ENCODE measurements at places on chromosomes 2 and 18.

GRCh38 chr2:170660409-170660808 lies 54.7 kb upstream of the SP5 start:
- no peak for DNase-seq

- no peak for DNase-seq
These were observed 3.6 kb downstream of the SIX3 start for GRCh38 chr2:44944952-44945612.

DNA sequence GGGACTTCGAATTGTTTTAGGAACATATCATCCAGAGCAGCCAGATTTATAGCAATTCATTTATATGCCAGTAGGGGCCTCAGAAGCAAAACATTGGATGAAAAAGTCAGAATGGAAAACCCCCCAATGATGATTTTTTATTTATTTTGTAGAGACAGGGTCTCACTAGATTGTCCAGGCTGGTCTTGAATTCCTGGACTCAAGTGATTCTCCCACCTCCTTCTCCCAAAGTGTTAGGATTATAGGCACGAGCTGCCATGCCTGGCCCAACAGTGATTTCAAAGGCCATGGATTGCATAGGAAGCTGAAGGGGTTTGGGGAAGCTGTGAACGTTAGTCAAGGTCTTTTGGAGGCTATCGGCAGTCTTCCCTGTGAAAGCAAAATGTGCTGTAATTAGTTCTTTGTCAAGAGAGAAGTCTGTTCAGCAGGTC lies 21.9 kb upstream of the MCFD2 start:
- DNase-seq = no peak

DNA sequence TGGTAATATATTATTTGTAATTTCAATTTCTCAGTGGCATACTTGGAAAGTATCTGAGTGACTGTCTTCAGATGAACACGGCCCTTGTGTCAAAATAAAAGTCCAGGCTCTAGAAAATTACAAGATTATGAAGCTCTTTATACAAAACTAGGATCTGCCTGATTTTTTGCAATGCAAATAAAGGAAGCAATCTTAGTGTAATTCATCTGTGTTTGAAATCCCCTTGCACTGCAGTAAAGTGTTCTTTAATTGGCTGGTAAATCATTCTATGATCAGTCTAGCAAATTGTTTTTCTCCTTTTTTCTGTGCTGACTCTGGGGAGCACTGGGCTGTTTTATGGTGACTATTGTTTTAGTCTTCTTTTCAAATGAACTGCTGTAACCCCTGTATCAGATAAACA lies 1039.0 kb downstream of the SOCS6 start:
- DNase-seq = no peak

GRCh38 chr2:41940060-41940744 lies 107.6 kb upstream of the PKDCC start:
- no peak for DNase-seq

DNA sequence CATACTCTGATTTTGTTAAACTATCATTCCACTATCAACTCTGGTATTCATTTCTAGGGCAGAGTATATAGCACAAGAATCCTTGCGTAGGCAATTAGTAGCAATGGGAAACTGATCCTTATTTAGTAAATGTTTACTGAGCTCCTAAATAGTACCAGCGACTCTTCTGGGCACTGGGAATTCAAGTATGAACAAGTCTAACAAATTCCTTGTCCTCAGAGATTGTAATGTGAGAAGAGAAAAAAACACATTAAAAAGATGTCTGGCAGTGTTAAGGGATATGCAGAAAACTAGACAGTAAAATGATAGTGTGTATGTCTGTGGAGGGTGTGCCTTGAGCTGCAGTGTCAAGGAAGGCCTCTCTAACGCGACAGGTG lies 721 bp downstream of the METTL5 start:
- DNase-seq = no peak

GRCh38 chr2:220334210-220334609 lies 706.8 kb downstream of the SLC4A3 start:
- DNase-seq = no peak

Measured in GF-D8 (cell line).